Panc1 (cell line): ENCODE measurements at places on chromosomes 4 and X.

DNA sequence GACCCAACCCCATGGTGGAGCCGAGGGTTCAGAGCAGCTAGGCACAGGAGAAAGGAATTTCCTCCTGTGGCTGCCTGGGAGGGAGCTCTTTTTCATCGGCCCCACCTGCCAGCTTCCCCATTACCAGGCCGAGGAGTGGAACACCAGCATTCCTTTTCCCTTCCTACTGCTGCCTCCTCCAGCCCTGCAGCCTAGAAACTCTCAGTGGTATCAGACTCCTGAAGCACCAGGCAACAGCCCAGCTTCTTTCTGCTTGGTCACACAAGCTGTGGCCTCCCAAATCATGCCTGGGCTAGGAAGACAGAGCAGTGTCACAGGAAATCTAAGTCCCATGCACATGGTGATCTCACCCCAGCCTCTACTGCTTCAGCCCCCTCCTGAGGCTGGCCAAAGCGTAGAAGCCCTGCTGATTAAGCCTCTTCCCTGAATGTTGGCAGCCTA lies 30.1 kb downstream of the RTL5 start:
- no peak for DNase-seq

- DNase-seq, result no peak
Measured at GRCh38 chr4:184395451-184395917, 78.9 kb downstream of the IRF2 start.

GRCh38 chrX:24259544-24260240 lies 54.2 kb downstream of the SUPT20HL2 start:
- no peak for DNase-seq

DNA sequence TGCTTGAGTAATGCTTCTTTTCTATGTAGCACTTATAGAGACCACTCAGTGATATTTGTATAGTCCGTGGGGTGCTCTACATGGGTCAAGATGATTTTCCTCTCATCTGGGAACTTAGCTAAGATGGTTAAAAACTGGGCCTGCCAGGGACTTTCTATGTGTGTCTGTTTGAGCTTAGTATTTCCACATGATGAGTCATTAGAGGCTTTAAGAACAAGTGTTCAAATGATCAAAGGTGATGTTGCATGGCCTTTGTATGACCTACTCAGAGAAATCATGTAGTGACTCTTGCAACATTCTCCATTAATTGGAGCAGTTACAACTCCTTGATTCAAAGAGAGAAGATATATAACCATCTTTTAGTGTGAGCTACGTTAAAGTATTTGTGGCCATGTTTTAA lies 1480.5 kb upstream of the IGFBP7 start:
- DNase-seq, result no peak

GRCh38 chrX:130975947-130976346 lies 72.9 kb upstream of the ENOX2 start:
- DNase-seq, result peak; percentile 22

- DNase-seq, result no peak
Measured at GRCh38 chrX:140509468-140510305, 4.8 kb upstream of the SOX3 start.

DNA sequence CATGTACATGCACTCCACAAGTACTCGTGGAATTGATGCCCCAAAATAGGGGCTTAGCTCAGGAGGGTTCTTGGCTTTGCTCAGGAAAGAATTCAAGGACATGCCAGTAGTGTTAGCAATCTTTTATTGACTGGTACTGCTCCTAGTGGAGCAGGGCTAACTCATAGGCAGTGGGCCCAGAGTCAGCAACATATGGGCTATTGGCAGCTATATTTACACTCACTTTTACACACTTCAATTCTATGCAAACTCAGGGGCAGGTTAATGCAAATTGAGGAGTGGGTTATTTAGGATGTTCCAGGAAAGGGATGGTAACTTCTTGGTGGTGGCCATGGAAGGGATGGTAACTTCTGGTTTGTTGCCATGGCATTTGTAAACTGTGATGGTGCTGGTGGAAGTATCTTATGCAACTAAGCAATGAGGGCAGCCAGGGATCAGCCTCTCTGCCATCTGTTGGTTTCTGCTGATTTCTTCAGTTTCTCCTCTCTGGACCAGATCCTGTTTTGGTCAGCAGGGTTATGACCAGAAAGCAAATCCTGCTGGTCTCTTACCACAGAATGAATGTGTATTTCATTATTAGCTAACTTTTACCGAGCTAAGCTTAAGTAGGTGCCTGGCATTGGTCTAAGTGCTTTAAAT lies 69.2 kb upstream of the FAT1 start:
- no peak for DNase-seq

GRCh38 chrX:51862920-51863319 lies 30.5 kb upstream of the MAGED1 start:
- DNase-seq, result no peak
